ENCODE measurements at places on chromosomes 13 and 19. TPM values are rescaled to one million over a fixed set of nuclear protein-coding genes. Genes with fewer than 3 reads are reported as not detected.

Gene ZNF470
- 8.5 TPM for polyA plus RNA-seq

GRCh38 chr19:27753622-27754021 lies 1459.3 kb downstream of the UQCRFS1 start:
- no peak for DNase-seq

DNA sequence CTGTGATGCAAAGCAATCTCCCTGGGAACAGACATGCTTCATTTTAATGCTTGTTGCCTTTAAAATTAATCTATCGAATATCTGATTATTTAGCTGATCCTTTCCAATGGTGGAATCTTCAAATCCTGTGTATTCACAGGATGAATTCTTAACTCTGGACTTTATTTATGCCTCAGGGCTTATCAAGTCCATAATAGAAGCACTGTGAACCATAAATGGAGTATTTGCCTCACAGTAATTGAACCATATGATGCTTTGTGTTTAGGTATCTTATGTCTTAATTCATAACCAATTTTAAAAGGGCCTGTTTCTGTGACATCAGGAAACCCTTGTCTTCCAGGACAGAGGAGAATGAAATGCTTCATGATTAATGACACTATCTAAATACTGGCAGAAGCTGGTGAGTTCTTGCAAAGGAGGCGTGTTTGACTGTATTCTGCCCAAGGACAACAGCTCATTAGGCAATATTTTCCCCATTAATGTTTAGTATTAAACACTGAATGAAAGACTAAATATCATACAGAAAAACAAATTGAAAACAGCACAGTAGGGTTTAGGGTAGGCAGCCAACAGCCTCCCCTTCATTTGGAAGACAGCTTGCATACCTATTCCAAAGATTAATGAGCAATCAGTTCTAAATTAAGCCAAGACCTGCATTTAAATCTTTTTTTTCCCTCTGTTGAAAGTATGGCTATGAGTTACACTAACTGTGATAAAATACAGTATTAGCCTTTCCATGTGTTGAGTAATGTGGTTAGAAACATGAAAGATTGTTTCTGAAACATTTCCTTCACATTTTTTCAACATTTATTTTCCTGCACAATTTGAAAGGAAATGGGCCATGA lies 709.4 kb downstream of the PCDH9 start:
- no peak for DNase-seq

Gene ELOF1
- polyA plus RNA-seq, result 41.9 TPM

Gene LILRB5
- polyA plus RNA-seq, result 2.3 TPM

GRCh38 chr13:33859691-33860303 lies 41.8 kb downstream of the RFC3 start:
- no peak for DNase-seq

Gene ZNF763
- polyA plus RNA-seq, result 11.7 TPM

Gene IGFL2
- not detected for polyA plus RNA-seq

- no peak for DNase-seq
Observed at GRCh38 chr13:44058624-44059215, 179.0 kb downstream of the LACC1 start.

Gene RB1
- polyA plus RNA-seq, result 43.4 TPM

- no peak for DNase-seq
Observed at GRCh38 chr19:1017115-1017905, 3.6 kb downstream of the TMEM259 start.

GRCh38 chr19:934865-935479 lies 9.1 kb downstream of the ARID3A start:
- DNase-seq, result no peak

DNA sequence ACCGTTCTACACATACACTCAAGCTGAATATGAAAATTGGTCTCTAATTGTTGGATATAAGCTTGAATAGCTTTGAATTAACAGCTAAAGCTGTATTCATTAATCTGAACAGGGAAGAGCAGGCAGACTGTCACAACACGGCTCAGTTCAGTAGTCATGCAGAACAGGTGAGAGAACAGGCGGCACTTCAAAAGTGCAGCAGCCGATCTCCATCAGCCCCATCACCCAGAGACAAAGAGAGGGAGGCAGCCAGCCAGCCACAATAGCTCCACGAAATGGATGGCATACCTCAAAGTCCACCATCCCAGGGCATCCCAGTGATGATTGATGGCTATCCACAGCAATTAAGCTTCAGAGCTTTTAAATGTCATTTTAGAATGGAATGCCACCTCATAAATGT lies 419.2 kb downstream of the OLFM4 start:
- DNase-seq, result peak; percentile 2

Gene ZNF723
- not detected for polyA plus RNA-seq

GRCh38 chr13:106561551-106562170 lies 6.3 kb downstream of the ARGLU1 start:
- no peak for DNase-seq

Gene KIR3DL1
- not detected for polyA plus RNA-seq

- no peak for DNase-seq
Observed at GRCh38 chr19:36054733-36055686, at the start of gene WDR62. TSS of gene WDR62 (plus strand) at chr19:36054897. CDS start at chr19:36054972, 75 bp downstream.

DNA sequence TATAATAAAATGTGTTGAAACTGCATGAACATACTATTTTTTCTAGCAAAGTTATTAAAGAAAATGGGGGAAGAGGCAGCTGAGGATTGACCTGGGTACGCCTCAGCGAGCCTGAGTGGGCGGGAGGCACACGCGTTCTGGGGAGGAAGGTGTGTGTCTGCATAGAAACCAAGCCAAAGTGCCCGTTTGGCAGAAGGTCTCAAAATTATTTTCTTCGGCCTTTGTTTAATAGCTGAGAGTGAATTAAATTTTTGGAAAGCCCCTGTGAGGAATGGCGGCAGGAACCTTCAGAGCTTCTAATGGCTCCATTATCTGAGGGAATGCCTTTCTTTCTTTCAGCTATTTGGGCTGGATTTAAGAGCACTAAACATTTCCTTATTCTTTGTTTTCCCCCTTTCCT lies 5.2 kb downstream of the ZIC2 start:
- no peak for DNase-seq

DNA sequence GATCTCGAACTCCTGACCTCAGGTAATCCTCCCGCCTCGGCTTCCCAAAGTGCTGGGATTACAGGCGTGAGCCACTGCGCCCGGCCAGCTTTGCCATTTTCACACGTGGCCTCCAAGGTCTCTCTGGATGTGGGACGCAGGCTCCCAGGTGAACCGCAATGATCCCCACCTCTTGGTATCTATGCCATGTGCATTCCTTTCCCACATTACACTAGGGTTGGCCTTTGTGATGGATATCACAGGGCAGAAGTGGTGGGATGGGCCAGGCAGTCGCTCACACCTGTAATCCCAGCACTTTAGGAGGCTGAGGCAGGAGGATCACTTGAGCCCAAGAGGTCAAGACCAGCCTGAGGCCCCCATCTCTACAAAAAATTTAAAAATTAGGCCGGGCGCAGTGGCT lies 22.4 kb downstream of the FGF21 start:
- no peak for DNase-seq

Data from renal cortex interstitium (tissue), 15 donors.